ENCODE measurements at places on chromosomes 3 and 15. TPM values are rescaled to one million over a fixed set of nuclear protein-coding genes. Genes with fewer than 3 reads are reported as not detected.

DPPA2 gene
- total RNA-seq = not detected

P3H2 gene
- total RNA-seq = 17.1 TPM

MESP2 gene
- total RNA-seq = 1.8 TPM

ACKR2 gene
- not detected for total RNA-seq

RTP1 gene
- not detected for total RNA-seq

RSL24D1 gene
- 127 TPM for total RNA-seq

CYP1A2 gene
- total RNA-seq = not detected

NLGN1 gene
- total RNA-seq = 0.39 TPM

TRIM59 gene
- total RNA-seq = 19.7 TPM

MSL2 gene
- 13.1 TPM for total RNA-seq

THRB gene
- total RNA-seq = 0.98 TPM

HTD2 gene
- 8.9 TPM for total RNA-seq

C2CD4A gene
- not detected for total RNA-seq

DNA sequence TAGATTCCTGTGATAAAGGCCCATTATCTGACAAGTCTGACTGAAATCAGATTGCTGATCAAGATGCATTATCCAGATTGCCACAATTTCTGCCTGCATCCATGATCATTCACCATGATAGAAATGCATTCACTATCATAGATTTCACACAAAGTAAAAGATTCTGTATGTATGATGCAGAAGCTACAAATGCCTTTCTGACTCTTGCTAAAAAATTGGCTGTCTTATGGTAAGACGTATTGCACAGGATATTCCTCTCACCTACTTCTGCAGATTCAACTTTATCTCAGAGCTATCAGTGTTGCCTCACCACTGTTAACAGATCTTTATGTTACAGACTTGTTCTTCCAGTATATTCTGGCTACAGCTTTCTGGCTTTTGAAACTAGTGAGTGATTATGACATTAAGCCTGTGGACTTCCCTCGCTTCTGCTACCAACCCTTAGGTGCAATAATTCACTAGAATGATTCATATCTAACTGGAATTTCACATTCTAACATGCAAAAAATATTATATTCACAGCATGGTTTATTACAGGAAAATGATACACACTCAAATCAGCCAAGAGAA, 955.3 kb downstream of the EPHA3 start:
- DNase-seq = no peak

GRCh38 chr15:36313021-36313420, 266.4 kb upstream of the CDIN1 start:
- DNase-seq = no peak

DNA sequence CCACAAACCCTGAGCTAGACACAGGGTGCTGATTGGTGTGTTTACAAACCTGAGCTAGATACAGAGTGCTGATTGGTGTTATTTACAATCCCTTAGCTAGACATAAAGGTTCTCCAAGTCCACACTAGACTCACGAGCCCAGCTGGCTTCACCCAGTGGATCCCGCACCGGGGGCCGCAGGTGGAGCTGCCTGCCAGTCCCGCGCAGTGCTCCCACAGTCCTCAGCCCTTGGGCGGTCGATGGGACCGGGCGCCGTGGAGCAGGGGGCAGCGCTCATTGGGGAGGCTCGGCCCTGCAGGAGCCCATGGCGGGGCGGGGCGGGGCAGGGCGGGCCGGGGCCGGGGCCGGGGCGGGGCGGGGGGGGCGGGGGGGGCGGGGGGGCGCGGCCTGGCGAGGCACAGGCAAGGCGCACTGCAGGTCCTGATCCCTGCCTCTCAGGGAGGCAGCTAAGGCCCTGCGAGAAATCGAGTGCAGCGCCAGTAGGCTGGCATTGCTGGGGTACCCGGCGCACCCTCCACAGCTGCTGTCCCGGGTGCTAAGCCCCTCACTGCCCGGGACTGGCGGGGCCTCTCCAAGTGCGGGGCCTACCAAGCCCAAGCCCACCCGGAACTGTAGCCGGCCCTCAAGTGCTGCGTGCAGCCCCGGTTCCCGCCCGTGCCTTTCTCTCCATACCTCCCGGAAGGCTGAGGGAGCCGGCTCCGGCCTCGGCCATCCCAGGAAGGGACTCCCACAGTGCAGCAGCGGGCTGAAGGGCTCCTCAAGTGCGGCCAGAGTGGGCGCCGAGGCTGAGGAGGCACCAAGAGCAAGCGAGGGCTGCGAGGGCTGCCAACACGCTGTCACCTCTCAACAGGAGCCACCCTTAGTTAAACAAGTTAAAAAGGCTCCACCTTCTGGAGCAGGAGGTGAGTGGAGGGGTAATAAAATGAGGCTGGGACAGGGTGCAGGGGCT, 9.8 kb upstream of the TMEM40 start:
- DNase-seq = no peak

DNA sequence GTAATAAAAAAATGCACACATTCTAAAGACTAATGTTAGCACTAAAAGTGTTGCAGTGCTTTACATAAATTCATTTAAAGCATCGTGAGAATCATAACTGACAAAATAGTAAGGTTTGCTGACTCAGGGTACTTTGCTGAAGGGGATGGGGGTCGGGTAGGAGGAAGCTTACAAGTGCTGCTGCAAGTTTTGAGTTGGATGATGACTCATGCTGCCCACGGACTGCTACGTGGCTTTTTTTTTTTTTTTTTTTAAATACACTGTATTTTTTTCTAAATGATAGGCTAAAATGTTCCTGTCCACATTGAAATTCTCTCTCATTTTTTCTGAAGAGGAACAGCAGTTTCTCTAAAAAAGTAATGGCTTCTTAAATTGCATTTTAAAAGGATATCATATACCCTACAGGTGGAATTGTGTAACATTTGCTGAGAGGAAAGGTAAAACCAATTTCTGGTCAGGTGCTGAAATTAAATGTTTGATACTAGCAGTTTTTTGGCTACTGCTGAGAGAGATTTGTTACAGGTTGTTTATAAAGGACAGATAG, 2.2 kb downstream of the MAPK6 start:
- DNase-seq = peak; percentile 94

- no peak for DNase-seq
Measured at GRCh38 chr15:101028772-101029438, 109.7 kb downstream of the LRRK1 start.

DNA sequence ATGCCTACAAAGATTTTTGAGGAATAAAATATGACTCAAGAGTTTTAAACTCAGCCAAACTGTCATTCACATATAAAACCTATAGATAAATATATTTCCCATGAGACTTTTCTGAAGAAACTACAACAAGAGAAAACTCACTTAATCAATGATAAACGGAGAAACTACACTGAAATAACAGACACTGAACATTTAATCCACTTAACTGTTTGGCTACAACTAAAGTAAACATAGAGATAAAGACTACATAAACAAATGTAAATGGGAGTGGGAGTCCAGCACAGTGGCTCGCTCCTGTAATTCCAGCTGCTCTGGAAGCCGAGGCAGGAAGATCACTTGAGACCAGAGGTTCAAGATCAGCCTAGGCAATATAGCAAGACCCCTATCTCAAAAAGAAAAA, 79.2 kb downstream of the MEX3B start:
- no peak for DNase-seq

GRCh38 chr15:98525661-98526001, 122.7 kb upstream of the IGF1R start:
- no peak for DNase-seq

DNA sequence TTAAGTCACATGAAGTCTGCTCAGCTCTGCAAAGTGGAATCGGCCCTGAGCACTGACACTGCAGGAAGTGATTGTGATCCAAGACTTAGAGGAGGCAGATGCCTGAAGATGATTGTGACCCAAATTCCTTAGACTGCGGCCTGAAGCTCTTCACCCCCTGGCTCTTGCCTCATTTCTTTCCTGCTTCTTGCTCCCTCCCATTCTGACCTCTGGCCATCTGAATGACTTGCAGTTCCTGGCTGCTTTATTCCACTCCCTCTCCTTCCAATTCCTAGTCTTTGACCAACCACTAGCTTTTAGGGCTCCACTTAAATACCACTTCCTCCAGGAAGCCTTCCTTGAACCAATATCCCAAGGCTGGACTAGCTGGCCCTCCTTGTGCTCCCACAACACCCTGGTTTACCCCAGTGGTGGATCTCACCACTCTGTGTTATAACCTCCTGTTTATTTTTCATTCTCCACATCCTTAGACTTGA, 9.9 kb upstream of the EPB42 start:
- peak; percentile 38 for DNase-seq

DNA sequence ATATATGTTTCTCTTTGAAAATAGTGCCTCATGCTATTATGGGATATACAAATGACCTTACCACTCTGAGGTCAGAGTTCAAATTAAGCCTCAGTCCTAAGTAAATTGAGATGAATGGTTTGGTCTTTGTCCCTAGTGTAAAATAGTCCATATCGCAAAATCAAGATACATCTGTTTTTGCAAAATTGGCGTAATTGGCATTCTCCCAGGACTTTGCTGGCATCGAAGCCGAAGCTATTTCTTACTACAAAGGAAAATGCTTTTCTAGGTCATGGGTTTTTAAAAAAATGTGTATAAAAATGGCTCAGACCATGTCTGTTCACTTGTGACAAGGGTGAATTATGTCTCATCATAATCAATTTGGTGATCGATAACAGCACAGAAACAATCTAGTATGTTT, 25.9 kb downstream of the ROBO2 start:
- no peak for DNase-seq

GRCh38 chr3:159805411-159805772, 183.2 kb upstream of the IL12A start:
- DNase-seq = no peak

DNA sequence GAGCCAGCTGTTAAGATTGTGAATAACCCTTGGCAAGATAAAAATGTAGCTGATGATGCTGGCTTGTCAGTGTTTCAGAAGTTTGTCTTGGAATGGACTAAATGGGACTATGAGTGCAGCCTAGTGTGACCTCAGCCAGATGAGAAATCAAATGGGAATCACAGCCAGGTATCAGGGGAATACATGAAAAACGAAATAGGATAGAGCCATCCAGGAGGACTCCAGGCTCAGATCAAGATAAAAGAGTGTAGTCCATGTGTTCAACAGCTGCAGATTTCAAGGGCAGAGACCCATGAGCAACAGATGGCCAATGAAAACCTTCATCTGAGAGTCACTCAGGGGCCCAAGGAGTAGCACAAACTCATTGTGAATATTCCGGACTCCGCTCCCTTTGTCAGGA, 1080.9 kb upstream of the CADM2 start:
- no peak for DNase-seq

GRCh38 chr3:127775398-127776109, 46.8 kb downstream of the MGLL start:
- DNase-seq = peak; percentile 98

GRCh38 chr15:39084674-39085530, 496.0 kb upstream of the THBS1 start:
- DNase-seq = peak; percentile 59

- DNase-seq = no peak
Measured at GRCh38 chr15:74897300-74897701, 7.5 kb downstream of the MPI start.

DNA sequence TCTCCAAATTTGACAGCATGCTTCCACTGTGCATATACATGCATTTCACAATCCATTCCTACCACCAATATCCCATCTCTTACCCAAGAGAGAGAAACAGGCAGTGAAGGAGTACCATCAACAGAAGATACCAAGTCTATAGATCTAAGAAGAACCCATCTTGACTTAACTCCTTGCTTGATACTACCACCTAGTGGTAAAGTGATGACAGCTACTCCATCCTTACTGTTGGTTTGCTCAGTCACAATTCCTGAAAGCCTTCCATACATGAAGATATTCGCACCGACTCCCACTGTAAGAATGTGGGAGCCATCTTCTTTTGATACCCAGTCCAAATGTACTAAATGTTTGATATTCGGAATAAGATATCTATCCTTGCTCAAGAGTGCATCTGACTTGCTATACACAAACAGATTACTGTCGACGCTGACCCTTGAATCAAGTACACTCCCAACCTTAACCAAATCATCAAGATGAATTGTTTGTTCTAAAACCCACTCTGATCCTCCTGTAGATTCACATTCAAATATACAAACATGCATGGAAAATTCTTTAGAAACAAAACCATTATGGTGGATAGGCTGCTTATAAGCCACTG, 123.1 kb downstream of the DMXL2 start:
- peak; percentile 37 for DNase-seq

DNA sequence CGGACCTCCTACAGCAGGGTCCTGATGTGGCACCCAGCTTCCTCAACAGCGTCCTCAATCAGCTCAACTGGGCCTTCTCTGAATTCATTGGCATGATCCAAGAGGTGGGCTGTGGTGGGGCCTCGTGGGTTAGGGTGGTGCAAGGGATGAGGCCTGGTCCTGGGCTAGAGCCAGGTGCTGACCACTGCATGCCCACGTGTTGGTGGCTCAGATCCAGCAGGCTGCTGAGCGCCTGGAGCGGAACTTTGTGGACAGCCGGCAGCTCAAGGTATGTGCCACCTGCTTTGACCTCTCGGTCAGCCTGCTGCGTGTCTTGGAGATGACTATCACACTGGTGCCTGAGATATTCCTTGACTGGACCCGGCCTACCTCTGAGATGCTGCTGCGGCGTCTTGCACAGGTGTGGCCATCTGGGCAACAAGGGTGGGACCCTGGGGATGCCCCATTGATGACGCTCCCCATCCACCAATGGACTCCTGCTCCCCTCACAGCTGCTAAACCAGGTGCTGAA, 3.8 kb downstream of the AMIGO3 start:
- no peak for DNase-seq

DNA sequence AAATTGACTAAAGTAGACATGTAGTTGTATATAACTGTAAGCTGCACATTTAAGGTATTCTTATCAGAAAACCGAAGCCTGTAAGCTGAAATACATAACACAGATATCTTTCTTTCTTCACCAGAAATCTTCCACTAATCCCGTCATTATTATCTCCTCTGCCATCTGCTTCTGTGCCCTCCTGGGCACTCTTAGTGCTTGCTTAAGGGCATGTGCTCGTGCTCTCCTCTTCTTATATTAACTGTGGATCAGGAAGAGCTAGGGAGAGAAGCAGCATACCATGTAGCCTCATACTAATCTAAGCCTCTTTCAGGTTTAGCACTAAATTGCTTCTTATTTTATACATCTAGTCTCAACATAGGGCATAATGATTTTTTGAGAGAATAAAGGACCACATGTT, 60.8 kb downstream of the RIOX2 start:
- DNase-seq = no peak

- no peak for DNase-seq
Measured at GRCh38 chr3:16907243-16907642, 22.5 kb downstream of the PLCL2 start.

DNA sequence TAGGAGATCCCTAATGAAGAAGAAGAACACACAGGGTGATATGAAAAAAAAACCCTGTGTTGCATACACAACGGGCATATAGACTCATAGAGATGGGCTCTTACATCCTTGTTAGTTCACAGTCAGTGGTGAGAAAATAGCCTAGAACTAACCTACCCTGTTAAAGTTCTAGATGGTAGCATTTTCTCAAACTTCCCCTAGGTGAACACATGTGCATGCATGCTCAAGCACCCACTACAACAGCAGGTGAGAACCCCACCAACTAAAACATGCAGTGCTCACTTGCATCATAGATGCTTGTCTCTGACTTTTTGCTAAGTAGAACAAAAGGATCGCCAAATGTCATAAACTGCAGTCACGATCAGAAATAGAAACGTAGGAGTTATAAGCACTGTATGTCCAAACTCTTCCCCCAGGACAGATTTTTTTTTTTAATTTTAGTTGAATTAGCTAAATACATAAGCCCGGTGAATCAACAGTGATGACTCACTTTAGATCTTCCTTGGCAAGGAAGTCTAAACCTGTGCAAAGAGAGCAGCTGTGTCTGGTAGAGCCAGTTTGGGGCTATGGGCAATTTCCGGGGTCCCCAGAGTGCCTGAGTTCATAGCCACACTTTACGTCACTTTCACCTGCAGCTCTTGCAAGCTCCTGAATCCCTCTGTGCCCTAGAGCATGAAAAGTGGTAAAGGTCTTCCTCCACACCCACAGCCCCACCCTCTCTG, 96.2 kb upstream of the SEMA6D start:
- no peak for DNase-seq

Data from RPMI7951 (cell line).